ENCODE measurements at places on chromosomes 2 and 18.

GRCh38 chr18:73577365-73577764 lies 570.3 kb downstream of the FBXO15 start:
- DNase-seq = no peak

GRCh38 chr2:234853729-234854128 lies 98.1 kb upstream of the SH3BP4 start:
- no peak for DNase-seq

DNA sequence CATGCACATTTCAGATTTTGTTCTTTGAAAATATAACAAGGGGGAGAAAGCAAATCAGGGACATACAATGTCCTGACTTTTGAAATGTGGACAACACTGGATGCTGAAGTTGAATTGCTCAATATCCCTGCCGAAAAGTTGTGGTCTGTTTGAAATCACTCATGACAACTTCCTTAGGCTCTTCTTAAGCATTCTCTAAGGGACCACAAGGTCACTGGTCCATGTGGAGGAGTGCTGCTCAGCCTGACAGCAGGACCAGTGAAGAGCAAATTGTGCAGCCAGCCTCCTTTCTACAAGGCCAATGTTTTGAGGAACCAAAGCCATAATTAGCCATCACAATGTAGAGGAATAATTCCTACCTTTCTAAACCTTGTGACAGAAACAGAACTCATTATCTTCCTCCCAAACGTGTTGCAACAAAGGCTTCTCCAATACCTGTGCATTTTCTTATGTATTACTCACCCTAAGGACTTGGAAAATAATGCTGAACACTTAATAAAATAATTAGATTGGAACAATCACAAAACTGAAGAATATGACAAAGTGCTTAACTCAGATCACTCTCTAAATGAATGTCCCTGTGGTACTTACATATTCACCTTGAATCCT lies 1477.6 kb upstream of the NXPH2 start:
- peak; percentile 45 for DNase-seq

- no peak for DNase-seq
Measured at GRCh38 chr18:39692367-39693015, 2126.9 kb upstream of the CELF4 start.

GRCh38 chr2:63035169-63035568 lies 15.5 kb upstream of the OTX1 start:
- no peak for DNase-seq

- DNase-seq = no peak
Measured at GRCh38 chr2:209321076-209321475, 102.8 kb upstream of the MAP2 start.

GRCh38 chr2:37357069-37357468 lies 12.6 kb downstream of the QPCT start:
- DNase-seq = no peak

DNA sequence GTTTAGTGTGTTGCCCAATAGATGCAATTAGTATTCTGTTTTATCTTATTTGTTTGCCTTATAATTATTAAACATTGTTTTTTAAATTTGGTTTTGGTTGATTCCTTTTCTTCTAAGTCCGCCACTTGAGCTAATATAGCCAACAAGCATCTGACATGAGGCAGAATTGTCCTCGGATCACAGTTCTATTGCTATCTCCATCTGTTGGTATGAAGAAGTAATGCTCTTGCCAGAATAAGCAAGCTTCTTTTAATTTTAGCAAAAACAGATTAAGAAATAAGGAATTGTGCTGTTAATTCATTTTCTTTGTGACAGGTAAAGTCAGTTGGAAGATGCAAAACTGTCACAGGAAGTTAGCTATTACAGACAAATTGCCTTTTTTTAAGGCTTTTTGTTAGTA lies 54.3 kb downstream of the R3HDM1 start:
- DNase-seq = peak; percentile 23

- DNase-seq = no peak
Measured at GRCh38 chr2:234945339-234945873, 6.4 kb upstream of the SH3BP4 start.

All from NB4 (cell line).